ENCODE measurements at places on chromosomes 1 and 21.

DNA sequence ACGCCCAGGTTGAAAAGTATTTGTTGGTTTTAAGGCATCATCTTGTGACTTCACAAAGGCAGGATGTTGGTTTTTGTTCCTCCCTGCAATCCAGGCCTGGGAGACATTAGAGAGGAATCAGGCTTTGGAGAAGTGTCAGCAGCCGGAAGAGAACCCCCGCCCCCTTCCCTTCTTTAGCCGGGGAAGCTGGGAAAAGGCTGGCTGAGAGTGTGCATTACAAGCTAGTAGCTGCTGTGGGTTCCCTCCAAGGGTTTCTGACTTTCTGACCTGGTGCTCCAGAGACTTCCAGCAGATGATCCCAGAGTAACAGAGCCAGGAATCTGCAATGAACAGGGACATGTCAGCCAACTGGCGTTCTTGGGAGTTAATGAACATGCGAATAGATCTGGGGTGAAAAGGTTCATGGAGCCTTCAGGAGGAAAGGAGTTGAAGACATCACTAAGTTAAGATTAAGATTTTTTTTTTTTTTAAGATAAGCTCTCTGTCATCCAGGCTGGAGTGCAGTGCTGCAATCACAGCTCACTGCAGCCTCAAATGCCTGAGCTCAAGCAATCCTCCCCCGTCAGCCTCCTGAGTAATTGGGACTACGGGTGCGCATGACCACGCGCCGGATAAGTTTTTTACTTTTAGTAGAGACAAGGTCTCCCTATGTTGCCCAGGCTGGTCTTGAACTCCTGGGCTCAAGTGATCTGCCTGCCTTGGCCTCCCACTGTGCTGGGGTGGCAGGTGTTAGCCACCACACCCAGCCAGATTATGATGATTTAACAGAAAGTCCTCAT lies 7.5 kb downstream of the DISP3 start:
- DNase-seq = no peak

- DNase-seq = no peak
These were observed 101.9 kb upstream of the SLC5A9 start for GRCh38 chr1:48120621-48121020.

DNA sequence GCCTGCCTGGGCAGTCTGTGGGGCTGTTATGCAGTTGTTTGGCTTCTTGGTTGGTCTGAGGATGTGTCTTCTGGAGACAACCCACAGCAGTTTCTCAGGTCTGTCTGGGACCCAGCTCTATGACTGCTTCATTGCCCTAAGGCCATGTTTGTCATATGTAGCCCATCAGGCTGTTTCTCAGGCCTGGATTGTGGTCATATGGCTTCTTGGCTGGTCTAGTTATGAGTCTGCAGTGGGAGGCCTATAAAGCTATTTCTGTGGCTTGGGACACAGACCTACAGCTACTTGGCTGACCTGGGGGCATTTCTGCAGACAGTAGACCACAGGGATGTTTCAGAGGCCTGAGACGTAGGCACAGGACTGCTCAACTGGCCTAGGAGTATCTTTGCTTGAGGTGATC lies 41.5 kb downstream of the CHIA start:
- DNase-seq = no peak

- DNase-seq = no peak
These were observed 12.2 kb upstream of the CDK18 start for GRCh38 chr1:205492201-205492667.

DNA sequence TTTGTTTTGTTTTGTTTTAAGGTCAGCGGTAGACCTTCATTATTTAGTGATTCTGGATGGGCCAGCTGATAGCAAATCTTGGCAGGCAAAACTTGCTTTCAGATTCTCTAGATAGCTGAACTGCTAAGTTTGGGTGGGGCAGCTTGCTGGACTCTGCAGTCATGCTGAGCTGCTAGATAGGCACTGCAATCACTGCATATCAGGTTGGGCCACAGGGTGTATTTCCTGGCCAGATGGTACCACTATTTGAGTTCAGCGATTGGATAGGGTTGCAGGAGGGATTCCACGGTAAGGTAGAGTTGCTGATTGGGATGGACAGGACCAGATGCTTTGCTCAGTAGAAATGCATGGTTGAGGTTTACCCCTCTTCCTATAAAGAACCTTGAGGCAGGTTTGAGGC lies 579.3 kb upstream of the ADGRL4 start:
- no peak for DNase-seq

DNA sequence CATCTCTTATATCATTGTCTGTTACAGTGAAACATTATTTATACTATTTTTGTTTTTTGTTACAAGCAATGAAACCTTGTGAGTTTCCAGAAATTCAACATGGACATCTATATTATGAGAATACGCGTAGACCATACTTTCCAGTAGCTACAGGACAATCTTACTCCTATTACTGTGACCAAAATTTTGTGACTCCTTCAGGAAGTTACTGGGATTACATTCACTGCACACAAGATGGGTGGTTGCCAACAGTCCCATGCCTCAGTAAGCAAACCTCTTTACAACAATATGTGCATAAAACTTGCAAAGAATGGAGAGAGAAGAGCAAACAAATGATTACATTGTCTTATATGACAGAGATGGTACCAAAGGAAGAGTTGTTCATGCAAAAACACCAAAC lies 22.4 kb downstream of the CFHR4 start:
- DNase-seq = no peak

DNA sequence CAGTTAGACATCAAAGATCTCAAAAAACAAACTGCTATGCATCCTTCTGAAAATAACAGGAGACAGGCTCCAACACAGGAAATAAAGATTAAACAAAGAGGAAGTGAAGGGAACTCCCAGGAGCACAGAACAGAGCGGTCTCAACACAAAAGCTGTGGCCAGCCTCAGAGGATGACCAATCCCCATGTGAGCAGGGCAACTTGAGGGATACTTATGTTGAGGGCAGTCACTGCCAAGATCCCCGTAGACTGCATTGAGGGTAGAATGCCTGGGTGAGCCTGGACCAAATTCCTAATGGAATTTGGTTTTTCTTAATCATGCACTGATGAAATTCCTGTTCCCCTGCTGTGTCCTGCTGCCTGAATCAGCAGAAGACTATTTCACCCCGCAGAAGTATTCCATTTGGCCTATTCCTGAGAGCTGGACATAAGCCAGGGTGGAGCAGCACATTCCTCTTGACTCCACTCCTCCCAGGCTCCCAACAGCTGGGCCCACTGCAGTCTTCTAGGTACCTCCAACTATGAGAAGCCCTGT lies 49.0 kb downstream of the JAK1 start:
- no peak for DNase-seq

- no peak for DNase-seq
These were observed 560.5 kb upstream of the NR5A2 start for GRCh38 chr1:199466961-199467360.

GRCh38 chr1:230958370-230958769 lies 20.3 kb downstream of the TTC13 start:
- no peak for DNase-seq

GRCh38 chr21:45818904-45819285 lies 162.7 kb upstream of the COL6A1 start:
- no peak for DNase-seq

DNA sequence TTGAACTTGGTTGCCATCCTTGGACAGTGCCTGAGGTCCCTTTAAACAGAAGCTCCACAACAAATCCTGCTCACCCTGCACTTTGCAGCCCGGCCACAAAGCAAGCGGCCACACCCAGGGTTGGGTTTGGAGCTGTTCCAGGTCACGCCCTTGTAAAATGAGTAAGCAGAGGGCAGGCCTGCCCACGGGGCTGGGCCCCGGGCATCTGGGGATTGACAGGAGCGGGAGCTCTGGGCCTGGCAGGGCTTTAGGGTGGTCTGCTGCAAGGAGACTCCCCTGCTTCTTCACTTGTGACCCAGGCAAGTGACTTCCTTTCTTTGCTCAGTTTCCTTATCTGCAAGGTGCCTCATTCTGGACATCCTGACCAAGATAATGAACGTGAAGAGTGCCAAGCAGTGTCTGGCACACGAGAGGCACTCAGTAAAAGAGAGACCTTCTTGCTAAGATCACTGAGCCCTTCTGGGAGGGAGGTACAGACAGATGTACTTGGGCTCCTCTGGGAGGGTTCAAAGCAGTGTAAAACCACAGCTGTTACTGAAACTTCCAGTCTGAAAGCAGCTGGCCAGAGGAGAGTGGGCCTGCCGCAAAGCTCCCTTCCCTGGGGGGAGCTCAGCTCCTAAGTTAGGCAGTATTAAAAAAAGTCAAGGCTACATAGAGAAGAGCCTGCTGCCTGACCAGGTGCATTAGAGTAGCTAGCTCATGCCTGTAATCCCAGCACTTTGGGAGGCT lies 2.6 kb downstream of the E2F2 start:
- no peak for DNase-seq

- no peak for DNase-seq
These were observed 111.4 kb downstream of the TOMM20 start for GRCh38 chr1:235017191-235017590.

GRCh38 chr1:78334952-78335351 lies 155.8 kb upstream of the PTGFR start:
- DNase-seq = no peak

GRCh38 chr1:115882913-115883902 lies 42.3 kb upstream of the NHLH2 start:
- no peak for DNase-seq

DNA sequence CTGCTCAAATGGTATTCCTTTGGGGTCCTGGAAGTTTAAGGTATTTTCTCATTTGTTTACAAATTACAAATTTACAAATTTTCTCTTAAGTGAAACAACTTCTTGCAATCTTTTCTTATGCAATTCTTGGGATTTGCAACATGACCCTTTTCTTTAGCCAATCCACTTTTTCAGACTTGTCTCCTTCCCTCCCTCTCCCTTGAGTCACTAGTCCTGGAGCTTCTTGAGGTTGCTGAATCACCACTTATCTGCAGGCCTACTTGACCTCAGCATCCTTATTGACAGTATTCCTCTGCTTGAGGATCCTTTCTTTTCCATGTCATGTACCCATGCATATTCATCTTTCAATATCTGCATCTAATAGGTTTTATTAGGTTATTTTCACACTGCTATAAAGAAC lies 302.8 kb upstream of the ADAMTS5 start:
- no peak for DNase-seq

DNA sequence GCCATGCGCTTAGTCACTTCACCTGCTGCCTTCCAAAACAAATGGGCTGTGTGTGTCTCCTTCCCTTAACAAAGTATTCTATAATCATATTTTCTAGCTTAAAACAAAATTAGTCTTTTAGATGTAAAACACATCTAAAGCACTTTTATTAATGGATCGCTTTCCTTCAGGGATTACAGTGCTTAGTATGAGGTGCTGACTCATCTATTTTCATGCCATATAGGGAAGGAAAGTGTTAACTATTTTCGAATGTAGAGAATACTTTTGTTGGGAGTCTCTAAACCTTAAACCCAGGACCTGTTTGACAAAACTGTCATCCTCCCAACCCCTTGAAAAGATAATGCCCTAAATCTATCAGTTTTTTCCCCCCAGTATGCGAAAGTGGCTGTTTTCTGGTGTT lies 90.2 kb downstream of the PBX1 start:
- no peak for DNase-seq

- no peak for DNase-seq
These were observed 20.3 kb downstream of the RSPH1 start for GRCh38 chr21:42475526-42476387.

- no peak for DNase-seq
These were observed 4.6 kb upstream of the DDOST start for GRCh38 chr1:20665726-20666125.

DNA sequence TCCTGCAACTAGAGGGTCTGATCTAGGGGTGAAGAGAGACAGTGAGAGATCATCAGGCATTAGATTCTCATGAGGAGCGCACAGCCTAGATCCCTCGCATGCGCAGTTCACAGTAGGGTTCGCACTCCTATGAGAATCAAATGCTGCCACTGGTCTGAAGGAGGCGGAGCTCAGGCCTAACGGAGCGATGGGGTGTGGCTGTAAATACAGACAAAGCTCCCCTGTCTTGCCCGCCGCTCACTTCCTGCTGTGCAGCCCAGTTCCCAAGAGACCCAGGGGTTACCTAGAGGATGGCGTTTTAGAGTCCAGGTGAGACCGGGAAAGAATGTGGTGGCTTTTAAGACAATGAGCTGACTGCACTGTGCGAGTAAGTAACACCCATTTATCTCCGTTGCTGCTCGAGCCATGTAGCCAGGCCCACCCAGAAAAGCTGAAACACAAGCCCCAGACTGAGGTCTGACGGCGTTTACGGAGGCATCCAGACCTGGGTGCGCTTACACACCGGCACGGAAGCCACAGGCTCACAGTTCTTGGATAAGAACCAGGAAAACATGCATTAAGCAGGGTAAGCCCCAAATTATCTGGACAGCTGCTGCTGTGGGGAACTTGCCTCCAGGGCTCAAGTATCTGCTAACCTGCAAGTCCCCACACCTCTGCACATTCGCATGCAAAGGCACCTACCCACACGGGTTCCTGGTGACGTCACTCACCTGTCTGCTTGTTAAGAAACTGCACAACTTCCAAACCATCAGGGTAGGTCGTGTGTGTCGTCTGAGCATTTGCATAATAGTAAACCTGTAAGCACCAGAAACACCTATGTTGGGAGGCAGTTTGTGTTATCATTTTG lies 12.5 kb downstream of the TCP10L start:
- DNase-seq = no peak

GRCh38 chr1:109637446-109637845 lies 17.8 kb downstream of the AMPD2 start:
- DNase-seq = no peak

- DNase-seq = no peak
These were observed 7.6 kb downstream of the FAM151A start for GRCh38 chr1:54615531-54616279.

DNA sequence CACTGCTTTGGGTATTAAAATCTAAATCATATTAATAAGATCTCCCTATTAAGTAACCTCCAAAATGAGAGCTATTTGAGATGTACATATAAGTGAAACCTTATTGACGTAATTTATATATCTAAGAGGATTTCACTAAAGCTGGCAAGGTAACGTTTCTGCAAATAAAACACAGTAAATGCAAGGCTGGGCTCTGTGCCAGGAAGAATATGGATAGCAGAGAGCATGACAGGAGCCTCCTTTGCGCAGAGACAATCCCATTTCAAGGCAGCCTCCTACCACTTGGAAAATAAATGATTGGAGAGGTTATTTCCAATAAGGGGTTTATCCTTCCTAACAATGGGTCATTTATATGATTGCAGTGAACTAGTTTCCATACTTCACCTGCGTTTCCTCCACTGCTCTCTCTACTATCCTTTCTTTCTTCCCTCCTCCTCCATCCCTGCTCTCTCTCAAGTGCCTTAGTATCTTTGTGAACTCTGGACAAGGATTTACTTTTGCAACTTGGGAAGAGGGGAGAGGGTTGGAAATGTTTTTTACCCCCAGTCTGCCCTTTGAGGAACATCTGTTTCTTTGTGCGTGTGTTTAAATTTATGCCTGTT lies 3.0 kb upstream of the NFIA start:
- no peak for DNase-seq

- no peak for DNase-seq
These were observed 31.9 kb downstream of the MATN1 start for GRCh38 chr1:30691480-30691879.

- DNase-seq = no peak
These were observed 1.4 kb upstream of the SOD1 start for GRCh38 chr21:31658053-31658452.

- DNase-seq = no peak
These were observed 2.1 kb upstream of the FCRLB start for GRCh38 chr1:161719325-161719611.

GRCh38 chr1:151325231-151325630 lies 2.0 kb downstream of the PI4KB start:
- DNase-seq = no peak
